ENCODE measurements at places on chromosomes 16 and 17.
A peak's percentile ranks its signal among the peaks of the same experiment; 100 is the strongest.

DNA sequence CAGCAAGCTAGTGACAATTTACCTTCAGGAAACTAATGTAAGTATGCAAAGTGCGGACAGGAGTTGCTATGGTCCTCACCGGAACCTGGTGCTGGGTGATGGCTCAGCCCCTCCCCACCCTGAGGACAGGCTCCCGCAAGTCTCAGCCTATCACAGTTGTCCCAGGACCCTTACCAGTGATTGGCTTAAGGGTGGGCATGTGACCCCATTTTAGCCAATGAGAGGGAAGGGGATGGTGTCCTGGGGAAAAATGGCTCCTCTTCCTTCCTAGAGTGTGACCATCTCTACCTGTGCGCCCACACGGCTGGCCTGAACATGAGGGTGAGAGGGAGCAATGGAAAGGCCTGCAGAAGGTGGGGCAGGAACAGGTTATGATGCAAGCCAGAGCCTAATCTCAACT lies 80.4 kb downstream of the C16orf78 start:
- no peak for DNase-seq

DNA sequence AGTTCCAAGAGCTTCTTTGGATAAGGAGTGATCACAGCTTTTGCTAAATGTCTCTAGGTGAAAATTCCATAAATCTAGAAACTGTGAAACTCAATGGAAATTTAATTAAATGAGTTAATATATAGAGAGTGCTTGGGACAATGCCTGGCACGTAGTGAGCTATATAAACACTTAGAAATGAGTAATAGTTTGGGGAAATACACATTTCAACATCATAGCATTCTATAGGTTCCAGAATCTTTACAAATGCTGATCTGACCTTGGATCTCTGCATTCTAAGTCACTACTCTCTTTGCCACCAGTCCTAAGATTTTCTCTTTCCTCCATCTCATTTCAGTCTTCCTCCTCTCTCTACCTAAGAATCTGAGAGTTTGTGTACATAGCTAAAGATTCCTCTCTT lies 175.6 kb downstream of the SOX9 start:
- peak; percentile 20 for DNase-seq

GRCh38 chr16:20874088-20874581 lies 26.0 kb downstream of the DCUN1D3 start:
- no peak for DNase-seq

DNA sequence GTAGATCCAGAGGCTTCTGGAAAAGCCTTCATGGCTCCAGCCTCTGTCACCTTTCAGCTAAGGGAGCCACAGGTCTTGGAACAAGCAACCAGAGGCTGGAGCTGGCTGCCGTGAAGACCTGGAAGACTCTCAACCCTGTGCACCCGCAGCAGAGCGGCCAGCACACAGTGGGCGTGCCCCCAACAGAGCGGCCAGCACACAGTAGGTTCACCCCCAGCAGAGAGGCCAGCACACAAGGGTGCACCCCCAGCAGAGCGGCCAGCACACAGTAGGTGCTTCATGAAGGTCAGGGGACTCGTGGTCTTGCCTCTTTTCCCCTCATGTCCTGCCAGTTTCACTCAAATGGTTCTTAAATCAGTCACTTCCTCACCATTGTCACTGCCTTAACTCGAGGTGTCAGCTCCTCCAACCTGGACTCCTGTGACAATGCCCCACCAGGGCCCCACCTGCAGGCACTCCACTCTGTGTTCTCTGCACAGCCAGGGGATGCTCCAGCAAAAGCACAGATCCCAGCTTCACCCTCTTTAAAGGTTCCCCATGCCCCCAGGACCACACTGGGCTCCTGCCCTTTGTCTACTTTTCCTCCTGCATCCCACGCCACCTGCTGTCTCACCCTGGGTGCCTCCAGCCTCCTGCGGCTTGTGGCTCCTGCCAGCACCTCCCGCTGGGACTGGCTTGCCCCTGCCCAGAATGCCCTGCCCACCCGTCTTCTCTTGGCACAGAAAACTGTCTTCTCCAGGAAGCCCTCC lies 42.4 kb upstream of the DOC2B start:
- no peak for DNase-seq

GRCh38 chr16:48959204-48959603 lies 322.4 kb downstream of the CBLN1 start:
- DNase-seq = no peak

DNA sequence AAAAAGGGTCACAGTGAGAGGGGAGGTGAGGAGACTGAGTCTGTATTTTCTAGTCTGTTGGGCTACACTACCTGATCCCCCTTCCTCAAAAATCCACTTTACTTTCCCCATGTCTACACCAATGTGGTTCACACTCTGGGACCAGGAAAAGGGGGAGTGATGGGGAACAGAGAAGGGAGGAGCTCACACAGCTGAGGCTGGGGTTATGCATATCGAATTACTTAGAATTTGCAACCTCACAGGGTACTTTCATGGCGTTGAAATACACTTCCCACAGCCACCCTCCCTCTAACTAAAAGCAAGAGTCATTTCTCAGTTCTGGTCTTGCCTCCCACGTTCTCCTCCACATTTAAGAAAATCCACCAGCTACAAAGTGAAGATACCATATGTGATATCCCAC lies 14.1 kb downstream of the MAPT start:
- DNase-seq = no peak

GRCh38 chr16:85663891-85664321 lies 24.8 kb downstream of the GINS2 start:
- DNase-seq = no peak

- peak; percentile 64 for DNase-seq
These were observed 15.2 kb upstream of the MARCHF10 start for GRCh38 chr17:62823111-62823893.

- no peak for DNase-seq
These were observed 16.0 kb upstream of the SLC47A1 start for GRCh38 chr17:19517699-19518098.

DNA sequence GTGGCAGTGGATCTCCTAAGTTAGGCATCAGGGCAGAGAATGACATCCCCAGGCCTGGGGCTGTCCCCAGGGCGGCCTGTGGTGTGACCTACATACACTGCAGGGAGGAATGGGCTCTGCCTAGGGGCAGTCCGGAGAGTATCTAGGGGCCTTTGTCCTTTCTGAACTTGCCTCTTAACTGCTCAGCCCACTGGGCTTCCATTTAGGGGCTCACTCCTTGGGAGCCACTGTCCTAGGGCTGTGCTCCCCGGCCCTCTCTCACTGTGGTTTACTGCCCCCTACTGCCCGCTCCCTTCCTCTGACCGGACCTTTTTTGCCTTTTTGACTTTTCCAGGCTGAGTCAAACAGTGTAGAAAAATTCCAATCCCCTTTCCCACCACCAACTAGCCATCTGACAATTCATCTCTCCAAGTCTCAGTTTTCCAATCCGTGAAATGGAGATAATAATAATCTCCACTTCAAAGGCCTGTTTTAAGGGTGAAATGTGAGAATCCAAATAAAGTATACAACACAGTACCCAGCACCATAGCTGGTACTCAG lies 66.8 kb downstream of the DNAH3 start:
- DNase-seq = peak; percentile 78

DNA sequence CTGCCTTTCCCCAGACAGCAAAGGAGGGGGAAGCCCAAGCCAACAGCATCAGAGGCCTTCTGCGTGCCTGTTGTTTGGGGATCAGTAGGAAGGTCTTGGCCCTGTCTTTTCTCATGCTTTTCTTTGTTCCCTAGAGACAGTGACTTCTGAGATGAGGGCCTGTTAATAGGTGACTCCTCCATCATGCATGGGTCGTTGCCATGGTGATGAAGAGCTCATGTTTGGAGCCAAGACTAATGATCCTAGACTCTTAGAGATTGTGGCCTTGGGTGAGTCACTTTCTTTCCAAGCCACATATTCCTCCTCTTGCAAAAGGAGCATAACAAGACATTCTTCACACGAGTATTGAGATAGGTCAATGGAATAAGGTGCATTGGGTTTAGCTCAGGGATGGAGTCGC lies 201.1 kb upstream of the ASIC2 start:
- DNase-seq = peak; percentile 12

GRCh38 chr17:66476014-66476413 lies 173.6 kb downstream of the PRKCA start:
- no peak for DNase-seq

GRCh38 chr17:72390675-72391508 lies 270.1 kb downstream of the SOX9 start:
- DNase-seq = peak; percentile 71

DNA sequence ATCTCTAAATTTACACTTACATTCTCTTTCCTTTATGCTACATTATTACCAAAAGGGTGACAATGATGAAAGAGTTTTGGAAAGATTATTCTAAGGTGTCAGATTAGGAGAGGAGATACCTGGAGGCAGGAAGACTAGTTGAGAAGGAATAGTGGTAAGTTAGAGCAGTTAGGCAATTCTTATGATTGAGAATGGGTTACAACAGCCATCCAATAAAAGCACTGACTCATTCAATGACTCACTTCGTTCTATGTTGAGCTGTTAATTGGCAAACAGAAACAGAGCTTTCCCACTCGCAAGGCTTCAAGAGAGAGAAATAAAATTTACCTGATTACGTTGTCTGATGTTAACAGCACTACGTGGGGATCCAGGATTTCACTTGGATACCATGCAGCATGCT lies 5.8 kb downstream of the NUP88 start:
- peak; percentile 95 for DNase-seq

- no peak for DNase-seq
These were observed 283.7 kb downstream of the CPPED1 start for GRCh38 chr16:12519986-12520385.

- no peak for DNase-seq
These were observed 31.5 kb upstream of the FOXF1 start for GRCh38 chr16:86478779-86479178.

GRCh38 chr16:25912321-25912720 lies 220.6 kb downstream of the HS3ST4 start:
- no peak for DNase-seq

GRCh38 chr17:70810609-70811008 lies 641.3 kb downstream of the KCNJ2 start:
- DNase-seq = peak; percentile 60

GRCh38 chr17:11986942-11987329 lies 10.3 kb downstream of the ZNF18 start:
- DNase-seq = peak; percentile 69
